AG04450 (cell line): ENCODE measurements at places on chromosomes 16 and 17.

GRCh38 chr16:53207810-53208752, 153.3 kb downstream of the CHD9 start:
- peak; percentile 46 for DNase-seq

- no peak for DNase-seq
Measured at GRCh38 chr17:59914274-59914854, 21.4 kb downstream of the RPS6KB1 start.

GRCh38 chr17:3848229-3848835, 2.3 kb upstream of the NCBP3 start:
- no peak for DNase-seq

DNA sequence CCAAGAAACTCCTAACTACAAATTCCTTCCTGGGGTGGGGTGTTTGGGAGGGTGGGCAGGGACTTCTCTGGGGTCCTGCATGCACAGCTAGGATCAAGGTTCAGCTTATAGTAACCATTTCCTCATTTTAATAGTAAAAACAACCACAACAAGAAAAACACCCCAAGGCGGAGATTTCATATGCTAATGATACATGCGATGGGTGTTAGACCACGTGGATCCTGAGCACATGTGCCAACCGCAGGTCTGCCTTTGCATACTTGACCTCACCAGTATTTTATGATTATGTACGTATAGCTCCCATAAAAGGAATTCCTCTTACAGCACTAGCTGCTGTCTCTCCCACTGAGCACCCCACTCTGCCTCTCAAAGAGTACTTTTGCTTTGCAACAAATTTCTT, 1.9 kb downstream of the KRTAP4-11 start:
- no peak for DNase-seq

DNA sequence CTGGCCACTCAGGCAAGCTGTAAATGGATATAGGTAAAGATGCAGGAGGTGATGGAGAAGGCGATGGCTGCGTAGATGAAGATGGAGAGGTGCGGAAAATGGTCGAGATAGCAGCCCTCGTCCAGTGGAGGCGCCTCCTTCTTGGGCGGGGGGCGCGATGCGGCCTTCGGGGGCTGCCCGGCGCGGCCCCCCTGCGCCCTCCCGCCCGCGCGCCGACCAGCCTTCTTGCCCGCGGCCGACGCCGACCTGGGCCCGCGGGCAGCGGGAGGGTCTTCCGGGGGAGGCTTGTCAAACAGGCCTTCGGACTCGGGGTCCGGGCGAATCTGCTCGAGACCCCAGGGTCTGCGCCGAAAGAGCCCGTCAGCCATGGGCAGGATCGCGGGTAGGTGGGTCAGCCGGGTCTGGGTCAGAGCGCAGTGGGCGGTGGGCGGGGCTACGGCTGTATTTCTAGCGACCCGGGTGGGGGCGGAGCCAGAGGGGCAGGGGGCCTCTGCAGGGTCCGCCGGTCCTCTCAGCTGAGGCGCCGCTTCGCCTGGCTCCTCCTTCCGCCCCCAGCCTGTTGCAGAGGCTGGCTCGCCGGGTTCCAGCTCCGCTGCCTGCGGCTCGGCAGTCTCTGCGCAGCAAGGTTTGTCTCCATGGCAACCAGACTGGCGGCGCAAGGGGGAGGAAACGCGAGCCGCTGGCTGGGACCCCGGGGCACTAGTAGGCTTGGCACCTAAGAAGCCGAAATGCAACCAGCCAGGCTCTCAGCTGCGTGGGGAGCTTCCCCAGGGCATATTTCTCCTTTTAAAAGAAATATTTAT, 14.4 kb downstream of the MIS12 start:
- DNase-seq = peak; percentile 88
